Caudate nucleus (tissue), 63 donors: ENCODE measurements at places on chromosomes 12 and 14.

- DNase-seq = no peak
Observed at GRCh38 chr14:36857842-36858445, 196.3 kb downstream of the PAX9 start.

GRCh38 chr14:99708449-99708848 lies 24.4 kb downstream of the CYP46A1 start:
- DNase-seq = no peak

GRCh38 chr12:32066206-32066605 lies 40.4 kb upstream of the BICD1 start:
- no peak for DNase-seq

GRCh38 chr14:104505085-104506074 lies 74.2 kb upstream of the C14orf180 start:
- no peak for DNase-seq

GRCh38 chr14:67674480-67675218 lies at the start of gene VTI1B:
TSS of gene VTI1B (minus strand) at chr14:67674632. CDS start at chr14:67674489, 143 bp downstream.
- DNase-seq = peak; percentile 39

- no peak for DNase-seq
Observed at GRCh38 chr12:12976366-12976765, 23.7 kb downstream of the HEBP1 start.
